ENCODE measurements at places on chromosomes 3 and 15.

GRCh38 chr15:63402498-63403253 lies 21.0 kb upstream of the CA12 start:
- no peak for DNase-seq

DNA sequence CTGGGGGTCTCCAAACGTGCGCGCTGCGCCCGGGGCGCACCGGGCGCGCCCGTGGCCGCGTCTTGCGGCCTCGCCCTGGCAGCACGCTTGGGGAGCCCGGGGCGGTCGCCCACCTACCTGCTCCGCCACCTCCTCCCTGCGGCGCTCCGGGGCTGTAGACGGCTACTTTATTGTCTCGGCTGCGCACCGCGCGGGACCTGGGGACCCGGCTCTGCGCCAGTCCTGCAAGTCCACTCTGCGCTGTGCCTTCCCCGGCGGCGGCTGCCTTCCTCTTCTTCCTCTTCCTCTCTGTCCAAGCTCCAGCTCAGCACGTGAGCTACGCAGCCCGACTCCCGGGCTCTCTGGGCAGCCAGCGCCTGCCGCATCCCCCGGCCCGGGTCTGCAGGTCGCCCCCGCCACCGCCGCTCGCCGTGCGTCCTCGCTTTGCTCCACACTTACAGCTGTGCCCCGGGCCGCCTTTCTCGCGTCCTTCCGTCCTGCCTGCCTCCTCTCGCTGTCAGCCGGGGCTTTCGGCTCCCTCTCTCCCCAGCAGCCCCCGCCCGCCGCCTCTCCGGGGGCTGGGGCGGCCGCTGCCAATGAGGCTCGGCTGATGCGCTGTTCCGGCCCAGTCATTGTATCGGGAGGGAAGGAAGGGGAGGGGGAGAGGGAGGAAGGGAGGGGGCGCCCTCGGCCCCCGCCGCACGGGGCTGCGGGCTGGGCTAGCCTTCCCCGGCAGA lies 156.4 kb upstream of the FRMD4B start:
- DNase-seq: peak; percentile 7

- DNase-seq: no peak
Measured at GRCh38 chr3:10090179-10090578, 17.9 kb downstream of the FANCD2OS start.

DNA sequence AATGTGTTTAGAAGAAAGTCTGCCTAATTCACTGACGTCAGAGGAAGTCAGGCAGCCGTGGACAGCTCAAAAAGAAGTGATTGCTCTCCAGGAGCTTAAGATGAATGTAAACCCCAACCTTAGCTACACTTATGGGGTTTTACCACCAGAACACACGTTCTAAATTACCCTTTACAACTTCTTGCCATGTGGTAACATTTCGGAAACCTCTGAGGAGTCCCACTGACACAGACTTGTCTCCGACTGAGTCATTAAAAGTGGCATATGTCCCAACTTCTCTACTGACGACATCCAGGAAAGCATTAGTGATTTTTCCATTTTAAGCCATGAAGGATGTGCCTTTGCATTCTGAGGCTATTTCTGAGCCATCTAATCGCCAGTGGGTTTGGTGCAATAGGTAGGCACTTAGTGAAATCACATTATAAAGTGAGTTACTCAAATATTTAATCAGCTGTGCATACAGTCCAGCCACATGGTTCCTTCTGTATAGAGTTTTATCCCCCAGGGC lies 32.4 kb downstream of the C2CD4A start:
- DNase-seq: no peak

DNA sequence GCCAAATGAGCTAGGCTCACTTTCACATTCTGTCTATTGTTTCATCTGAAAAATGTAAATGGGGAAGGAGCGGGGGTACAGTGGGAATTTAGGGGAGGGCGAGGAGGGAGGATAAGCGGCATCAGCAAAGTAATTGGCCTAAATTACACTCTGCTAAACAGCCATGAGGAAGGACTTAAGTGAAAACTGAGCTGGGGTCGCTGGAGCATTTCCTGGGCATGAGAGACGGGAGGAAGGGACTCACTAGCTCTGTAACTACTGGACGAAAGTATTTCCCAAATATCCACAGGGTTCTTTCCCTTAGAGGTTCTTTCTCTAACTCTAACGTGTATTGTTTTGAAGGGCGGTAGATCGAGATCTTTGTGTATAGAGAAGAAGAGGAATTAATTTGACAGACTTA lies 418.0 kb downstream of the SOX2 start:
- no peak for DNase-seq

GRCh38 chr15:28252831-28253230 lies 69.1 kb downstream of the HERC2 start:
- DNase-seq: no peak

GRCh38 chr3:128561504-128561903 lies 68.5 kb upstream of the GATA2 start:
- DNase-seq: no peak

DNA sequence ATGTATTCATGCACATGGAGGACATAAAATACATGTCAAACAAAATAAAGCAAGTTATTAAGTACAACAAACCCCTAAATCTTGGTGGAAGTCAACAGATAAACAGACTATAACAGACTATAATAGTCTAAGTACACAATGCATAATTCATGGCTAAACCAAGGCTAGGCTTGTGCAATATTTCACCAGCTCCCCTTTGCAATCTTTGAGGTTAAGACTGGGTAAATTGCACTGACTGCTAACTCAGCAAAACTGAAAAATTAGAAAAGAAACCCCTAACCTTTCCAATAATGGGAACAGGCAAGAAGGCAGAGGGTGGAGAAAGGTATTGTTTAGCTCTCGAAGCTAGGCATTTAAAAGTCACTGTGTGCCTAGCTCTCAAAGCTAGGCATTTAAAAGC lies 304.9 kb upstream of the WNT5A start:
- no peak for DNase-seq

- DNase-seq: no peak
Measured at GRCh38 chr3:81363816-81364215, 397.6 kb downstream of the GBE1 start.

DNA sequence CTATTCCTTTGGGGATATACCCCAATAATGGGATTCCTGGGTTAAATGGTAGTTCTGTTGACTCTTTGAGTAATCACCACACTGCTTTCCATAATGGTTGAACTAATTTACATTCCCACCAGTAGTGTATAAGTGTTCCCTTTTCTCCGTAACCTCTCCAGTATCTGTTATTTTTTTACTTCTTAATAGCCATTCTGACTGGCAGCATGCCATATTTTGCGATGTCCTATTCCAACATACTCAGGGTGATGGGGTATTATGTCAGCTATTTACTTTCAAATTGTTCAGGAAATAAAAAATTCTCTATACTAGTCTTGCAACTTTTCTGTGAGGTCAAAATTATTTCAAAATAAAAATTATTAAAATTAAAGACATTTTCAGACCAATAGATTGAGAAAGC lies 9.1 kb upstream of the PARP14 start:
- no peak for DNase-seq

GRCh38 chr3:125061646-125062045 lies 5.8 kb upstream of the HEG1 start:
- no peak for DNase-seq

- no peak for DNase-seq
Measured at GRCh38 chr3:40350529-40350928, 36.5 kb upstream of the ENTPD3 start.

GRCh38 chr3:58356054-58356453 lies 23.4 kb downstream of the PXK start:
- DNase-seq: no peak

GRCh38 chr15:68097029-68097428 lies 42.9 kb downstream of the PIAS1 start:
- no peak for DNase-seq

DNA sequence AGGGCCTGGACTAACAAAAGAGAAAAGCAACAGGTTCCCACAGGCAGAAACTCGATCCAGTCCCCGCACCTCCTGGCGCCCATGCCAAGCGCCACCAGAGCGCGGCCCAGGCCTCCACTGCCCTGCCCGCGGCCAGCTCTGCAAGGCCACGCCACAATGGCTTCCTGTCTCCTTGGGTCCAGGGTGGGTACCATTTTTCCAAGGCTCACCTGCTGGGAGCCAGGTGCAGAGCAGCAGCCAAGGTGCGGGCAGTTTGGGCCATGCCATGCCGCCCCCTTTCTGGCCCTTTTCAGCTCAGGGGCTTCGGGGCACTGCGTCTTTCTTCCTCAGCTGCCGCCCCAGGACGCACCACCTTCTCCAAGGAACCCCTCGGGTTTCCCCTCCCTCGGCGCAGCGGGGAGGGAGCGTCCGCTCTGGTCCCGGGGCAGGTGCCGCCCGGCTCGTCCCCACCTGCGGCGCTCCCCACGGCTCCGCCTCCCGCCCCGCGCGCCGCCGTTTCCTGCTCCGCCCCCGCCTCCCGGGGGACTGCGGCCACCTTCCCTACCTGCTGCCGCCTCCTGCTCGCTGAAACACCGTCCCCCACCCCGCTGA lies at the start of gene ILDR1:
TSS of gene ILDR1 (minus strand) at position 437 of the 591 bp plus-strand sequence. CDS start at position 267, 170 bp downstream.
- peak; percentile 42 for DNase-seq
